ENCODE measurements at places on chromosomes 12 and 14.

DNA sequence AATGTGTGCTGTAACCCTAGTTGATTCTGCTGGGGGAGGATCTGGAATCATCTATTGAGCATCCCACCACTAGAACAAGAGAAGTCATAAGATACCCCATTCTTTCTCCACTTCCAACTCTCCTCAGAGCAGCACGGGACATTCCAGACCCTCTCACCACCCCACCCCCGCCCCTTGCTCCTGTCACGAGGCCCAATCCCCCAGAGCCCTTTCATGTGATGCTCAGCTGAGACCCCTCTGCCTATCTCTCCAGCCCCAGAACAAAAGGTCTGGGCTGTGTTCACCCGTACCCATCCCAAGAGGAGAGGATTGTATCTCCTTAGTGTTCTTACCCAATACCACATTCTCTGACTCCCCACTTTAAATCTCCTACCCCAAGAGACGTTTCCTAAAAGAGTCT lies 602 bp downstream of the PMEL start:
- no peak for DNase-seq

- DNase-seq, result peak; percentile 17
These were observed 1.1 kb downstream of the DIP2B start for GRCh38 chr12:50505675-50506530.

GRCh38 chr12:28800129-28800528 lies 348.9 kb upstream of the FAR2 start:
- no peak for DNase-seq

GRCh38 chr14:82447586-82447985 lies 913.9 kb upstream of the SEL1L start:
- DNase-seq, result no peak

DNA sequence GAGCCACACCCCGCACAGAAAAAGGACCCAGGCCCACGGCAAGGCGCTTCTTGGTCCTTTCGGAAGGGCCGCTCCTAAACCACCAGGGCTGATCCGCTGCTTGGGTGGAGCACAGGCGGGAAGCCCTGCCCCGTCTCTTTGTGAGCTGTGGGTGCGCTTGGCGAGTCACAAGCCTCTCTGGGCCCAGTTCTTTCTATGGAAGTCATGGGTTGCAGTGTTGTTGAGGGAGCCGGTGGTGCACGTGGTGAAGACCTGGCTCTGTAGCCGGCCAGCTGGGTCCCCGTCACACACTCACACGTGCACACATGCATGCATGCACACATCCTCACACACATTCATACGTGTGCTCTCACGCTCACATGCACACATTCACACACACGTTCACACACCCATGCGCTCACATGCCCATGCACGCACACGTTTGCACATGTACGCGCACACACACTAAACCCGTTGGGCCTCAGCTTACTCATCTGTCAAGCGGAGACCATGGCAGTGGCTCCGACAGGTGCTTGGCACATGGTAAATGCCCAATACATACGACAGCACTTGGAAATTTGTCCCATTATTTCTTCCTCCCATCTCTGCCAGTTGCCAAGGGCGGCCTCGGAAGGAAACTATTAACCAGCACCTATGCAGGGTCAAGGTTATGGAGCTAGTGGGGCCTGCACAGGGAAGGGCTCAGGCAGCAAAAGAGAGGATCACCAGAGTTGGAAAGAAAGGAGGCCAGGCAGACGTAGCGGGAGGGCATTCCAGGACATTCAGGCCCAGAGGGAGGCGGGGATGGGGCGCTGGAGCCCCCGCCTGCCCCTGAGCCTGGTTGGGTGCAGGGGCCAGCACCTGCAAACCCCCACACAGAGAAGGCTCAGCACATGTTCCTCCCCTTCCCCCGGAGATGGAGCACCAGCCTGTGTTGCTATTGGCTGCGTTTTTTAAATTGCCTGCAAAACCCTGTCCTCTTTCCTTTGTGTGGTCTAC lies 96.9 kb downstream of the SETD3 start:
- no peak for DNase-seq
